ENCODE measurements at places on chromosomes 11 and 22.

GRCh38 chr22:32625985-32626384 is 151.4 kb downstream of the FBXO7 start:
- DNase-seq = no peak

DNA sequence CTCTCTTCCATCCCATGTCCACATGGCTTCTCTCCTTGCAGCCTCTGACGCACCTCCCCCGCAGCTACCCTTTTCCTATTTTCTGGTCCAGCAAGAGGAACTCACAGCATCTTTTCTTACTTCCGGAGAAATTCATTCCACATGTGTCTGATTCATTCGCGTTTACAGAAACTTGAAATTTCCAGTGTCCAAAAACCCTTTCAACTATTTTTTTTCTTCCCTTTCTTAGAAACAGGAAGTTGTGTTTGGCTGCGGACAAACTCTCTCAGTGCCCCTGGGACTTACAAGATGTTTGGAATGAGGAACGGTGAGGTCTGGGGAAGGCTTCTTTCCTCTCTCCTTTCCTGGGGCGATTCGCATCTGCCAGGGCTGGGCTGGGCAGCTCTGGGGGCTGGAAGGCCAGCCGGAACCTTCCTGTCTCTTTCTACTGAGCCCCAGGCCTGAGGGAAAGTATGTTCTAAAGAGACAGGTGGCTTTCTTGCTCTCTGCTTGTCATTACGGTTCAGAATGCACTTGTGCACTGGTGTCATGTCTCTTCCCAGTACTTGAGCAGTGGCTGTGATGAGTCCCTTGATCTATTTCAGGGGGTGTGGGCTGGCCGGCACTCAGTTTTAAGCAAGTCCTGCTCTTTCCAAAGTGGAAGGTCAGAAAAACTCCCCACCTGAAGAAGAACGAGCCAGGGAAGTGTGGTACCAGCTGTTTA is 27.5 kb downstream of the ADAMTS8 start:
- DNase-seq = peak; percentile 84

DNA sequence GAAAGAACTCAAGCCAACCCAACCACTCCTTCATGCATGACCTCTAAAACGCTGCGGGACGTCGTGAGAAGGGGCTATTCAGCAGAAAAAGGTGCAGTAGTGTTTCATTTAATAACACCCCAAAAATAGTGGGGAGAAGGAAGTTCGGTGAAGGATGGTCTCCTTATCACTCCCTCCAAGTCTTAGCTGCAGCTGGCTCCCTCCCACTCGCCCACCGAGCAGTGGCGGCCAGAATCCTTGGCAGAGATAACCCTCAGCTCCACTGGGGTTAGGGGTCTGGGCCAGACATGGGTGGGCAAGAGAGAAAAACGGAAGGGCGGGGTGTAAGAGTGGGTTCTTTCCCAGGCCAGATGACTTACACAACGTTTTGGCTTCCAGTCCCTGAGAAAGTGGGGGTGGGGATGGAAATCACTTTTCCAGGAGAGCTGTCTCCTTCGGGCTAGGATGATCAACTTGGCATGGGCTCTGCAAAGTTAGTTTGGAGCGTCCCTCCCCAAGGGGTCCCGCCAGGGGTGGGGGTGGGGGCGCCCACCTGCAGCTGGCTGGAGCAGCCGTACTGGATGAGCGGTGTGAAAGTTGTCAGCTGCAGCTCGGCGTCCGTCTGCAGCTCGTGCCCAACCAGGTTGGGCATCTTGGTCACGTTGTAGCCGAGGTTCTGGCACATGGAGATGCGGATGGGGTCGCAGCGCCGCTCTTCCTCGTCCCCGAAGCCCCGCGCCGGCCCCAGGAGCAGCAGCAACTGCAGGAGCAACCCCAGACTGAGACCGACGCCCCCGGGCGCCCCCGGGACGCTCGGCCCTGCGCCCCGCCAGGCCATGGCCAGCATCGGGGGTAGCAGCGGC is 705 bp downstream of the FZD4 start:
- DNase-seq = no peak

DNA sequence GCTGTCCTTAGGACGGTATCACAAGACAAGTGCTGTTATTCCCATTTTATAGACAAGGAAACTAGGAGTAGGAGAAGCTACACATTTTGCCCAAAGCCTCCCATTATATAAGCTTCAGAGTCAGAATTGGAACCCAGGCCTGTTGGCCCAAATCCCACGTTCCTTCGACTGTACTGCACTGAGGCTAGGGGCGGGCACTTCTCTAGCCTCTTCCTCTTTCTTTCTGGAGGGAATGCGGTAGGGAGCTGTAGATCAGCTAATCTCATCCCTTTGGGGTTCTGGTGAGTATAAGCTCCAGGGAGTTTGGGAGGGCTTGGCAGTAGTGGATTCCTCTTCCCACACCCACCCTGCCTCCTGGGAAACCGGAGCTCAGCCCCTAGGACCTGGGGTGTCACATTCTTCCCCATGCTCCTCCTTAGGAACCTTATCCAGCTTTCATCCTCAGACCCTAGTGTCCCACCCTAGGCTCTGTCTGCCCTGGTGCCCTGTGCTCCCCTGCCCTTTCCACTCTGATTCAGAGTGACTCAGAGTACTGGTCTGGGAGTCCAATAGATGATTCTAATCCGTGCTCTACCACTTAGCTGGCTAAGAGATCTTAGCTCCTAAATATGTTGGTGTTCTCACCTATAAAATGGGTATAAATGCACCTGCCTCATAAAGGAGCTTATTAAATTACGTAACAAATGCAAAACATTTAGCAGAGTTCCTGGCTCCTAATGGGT is 29.3 kb downstream of the PHLDB1 start:
- no peak for DNase-seq

GRCh38 chr11:7490535-7490934 is 5.2 kb downstream of the OLFML1 start:
- no peak for DNase-seq

DNA sequence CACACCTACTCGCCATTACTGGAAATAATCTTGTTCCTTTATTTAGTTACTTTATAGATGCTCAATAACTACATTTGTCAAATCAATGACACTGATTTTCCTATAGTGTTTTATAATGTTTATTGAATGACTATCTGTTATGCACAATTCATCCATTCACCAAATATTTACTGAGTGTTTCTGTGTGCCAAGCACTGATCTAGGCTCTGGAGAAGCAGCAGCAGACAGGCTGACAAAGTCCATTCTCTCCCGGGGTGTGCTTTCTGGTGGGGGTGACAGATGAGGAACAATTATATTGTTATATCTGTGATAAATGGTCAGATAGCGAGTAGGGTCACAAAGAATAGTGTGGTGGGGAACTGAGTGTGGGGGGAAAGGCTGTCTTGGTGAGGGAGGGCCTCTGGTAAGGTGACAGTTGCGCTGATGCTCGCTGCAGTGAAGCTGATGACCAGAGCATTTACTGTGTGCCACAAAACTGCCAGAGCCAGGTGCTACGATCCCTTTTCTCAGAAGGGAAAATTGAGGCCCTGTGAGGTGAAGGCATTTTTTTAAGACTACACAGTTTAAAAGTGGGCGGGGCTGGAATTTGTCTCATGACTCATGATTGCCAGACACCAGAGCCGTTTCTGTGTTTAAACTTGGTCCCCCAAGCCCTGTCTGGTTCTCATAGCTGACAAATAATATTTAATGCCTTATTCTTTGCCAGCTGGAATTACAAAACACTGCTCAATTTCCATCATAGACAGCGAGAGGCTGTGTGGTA is 10.2 kb downstream of the PACS1 start:
- peak; percentile 83 for DNase-seq

GRCh38 chr11:105718641-105719040 is 108.8 kb downstream of the GRIA4 start:
- no peak for DNase-seq

- no peak for DNase-seq
Observed at GRCh38 chr11:127056338-127056971, 55.9 kb upstream of the KIRREL3 start.

DNA sequence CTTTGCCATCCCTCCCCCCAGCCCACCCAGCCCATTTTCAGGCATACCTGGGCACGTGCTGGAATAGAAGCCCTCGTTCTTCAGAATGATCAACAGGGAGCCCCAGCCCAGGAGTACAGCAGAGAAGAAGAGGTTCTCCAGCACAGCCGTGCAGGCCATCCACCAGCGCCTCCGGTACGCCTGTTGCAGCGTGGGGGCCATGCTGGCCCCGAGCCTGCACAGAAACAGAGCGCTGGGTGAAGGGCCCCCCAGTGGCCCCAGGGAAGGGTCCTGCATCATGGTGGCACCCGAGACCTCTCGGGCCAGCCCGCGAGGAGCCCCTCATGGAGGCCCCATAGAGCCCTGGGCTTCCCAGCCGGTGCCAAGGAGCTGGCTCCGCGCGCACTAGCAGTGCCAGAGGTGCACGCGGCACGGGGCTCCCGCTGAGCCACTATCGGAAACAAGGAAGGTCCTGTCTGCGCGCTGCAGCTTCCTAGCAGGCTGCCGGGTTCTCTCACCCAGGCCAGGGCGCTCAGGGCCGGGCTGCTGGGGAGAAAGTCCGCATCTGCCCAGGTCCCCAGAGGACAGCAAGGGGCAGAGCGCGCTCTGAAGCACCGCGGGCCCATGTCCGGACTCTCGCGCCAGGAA is 1.5 kb downstream of the SLC43A1 start:
- peak; percentile 6 for DNase-seq

GRCh38 chr22:20953668-20954500 is 13.2 kb upstream of the AIFM3 start:
- DNase-seq = peak; percentile 32

DNA sequence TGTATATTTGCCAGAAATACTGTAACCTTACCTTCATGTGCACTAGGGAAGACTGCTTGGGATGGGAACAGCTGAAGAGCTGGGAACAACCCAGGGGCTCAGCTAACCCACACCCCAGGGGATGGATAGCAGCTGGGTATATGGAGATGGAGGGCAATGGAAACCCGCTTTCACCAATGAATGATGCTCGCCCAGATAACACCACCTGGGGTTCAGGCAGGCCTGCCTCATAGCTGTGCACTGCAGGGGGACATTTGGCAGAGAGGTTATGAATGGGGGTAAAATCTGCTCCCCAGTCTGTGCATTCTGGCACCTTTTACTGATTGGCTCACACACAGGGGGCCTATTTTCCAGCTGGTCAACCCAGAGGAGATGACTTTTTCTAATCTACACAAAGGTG is 170.7 kb downstream of the CHST1 start:
- no peak for DNase-seq

- DNase-seq = peak; percentile 15
Observed at GRCh38 chr11:128552783-128553661, 34.3 kb downstream of the ETS1 start.

DNA sequence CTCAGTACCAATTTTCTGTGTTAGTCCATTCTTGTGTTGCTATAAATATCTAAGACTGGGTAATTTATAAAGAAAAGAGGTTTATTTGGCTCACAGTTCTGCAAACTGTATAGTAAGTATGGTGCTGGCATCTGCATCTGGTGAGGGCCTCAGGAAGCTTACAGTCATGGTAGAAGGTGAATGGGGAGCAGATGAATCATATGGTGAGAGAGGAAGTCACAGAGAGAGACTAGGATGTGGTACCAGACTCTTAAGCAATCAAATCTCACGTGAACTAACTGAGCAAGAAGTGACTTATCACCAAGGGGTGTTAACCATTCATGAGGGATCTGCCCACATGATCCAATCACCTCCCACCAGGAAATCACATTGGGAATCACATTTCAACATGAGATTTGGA is 60.8 kb upstream of the ZBED5 start:
- no peak for DNase-seq

- no peak for DNase-seq
Observed at GRCh38 chr11:105824457-105825013, 197.5 kb downstream of the MSANTD4 start.

- no peak for DNase-seq
Observed at GRCh38 chr11:123405123-123405592, 24.9 kb upstream of the GRAMD1B start.

- DNase-seq = no peak
Observed at GRCh38 chr11:68049509-68050370, 10.9 kb downstream of the TCIRG1 start.

GRCh38 chr11:77999446-78000030 is 5.1 kb upstream of the INTS4 start:
- DNase-seq = no peak

DNA sequence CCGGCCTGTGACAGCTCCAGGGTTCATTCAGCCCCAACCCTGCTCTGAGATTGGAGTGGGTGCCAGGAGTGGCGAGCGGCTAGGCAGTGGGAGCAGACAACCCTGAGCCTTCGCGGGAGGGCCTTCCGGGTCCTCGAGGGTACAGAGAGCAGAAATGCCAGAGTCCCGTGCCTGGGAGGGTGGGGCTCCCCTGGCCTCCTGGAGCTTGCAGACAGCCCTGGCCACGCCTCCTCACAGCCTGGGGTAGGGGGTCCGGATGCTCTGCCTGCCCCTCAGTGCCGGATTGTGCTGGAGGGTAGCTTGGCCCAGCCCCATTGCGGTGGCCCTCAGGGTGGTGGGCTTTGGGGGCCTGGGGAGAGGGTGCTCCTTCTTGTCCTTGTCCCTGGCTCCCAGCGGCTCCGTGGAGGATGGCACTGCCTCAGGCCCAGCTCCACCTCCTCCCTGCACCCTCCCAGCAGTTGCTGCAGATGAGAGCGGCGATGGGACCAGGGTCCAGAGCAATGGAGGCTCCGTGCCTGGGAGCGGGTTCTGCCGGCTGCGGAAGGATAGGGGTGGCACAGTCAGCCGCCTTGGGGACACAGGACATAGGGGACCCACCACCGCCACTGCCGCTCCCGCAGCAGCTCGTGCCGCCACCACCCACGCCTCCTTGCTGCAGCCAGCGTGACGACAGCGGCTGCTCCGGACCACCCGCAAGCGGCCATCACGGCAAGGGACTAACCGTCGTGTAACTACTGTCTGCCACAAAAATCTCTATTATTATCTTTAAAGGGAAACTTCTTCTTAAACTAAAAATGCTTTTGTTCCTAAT is 34.9 kb upstream of the OR10G7 start:
- DNase-seq = peak; percentile 26

DNA sequence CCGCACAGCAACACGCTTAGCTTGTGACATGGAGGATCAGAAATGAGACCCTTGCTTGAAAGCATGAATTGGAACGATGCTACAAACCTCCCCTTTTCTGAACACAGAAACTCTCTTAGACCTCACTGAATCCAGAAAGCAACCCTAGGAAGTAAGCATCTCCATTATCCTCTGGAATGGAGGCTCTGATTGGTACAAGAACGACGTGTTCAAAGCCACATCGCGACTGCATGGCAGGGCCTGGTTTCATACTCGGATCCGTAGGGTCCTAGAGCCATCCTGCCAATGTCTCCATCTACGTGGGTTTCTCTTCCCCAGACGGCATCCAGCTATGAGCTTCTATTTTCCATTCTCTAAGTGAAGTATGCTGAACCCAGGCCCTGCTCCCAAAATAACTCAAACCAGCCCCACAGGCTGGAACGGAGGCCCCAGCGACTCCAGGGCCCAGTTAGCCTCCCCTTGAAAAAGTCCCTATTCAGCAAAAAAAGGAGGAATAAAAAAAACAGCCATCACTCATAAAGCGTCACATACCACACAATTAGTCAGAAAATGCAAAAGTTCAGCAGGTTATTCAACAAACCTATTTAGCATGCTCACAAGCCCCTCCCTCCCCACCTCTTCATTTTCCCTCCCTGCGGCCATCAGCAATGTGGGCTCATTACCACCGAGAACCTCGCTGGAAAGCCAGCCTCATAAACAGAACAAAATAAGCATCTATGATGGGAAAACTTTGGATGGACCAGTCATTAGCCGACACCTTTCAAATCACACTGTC is 7.1 kb upstream of the MN1 start:
- DNase-seq = no peak
